Activated T-cell treated with anti-CD3 and anti-CD28 coated beads for 1 hour (primary cell): ENCODE measurements at places on chromosomes 13 and 19.

- DNase-seq = no peak
Observed at GRCh38 chr13:49791315-49791710, 1.2 kb downstream of the KPNA3 start.

- no peak for DNase-seq
Observed at GRCh38 chr13:50236898-50237318, 221.7 kb downstream of the KCNRG start.

DNA sequence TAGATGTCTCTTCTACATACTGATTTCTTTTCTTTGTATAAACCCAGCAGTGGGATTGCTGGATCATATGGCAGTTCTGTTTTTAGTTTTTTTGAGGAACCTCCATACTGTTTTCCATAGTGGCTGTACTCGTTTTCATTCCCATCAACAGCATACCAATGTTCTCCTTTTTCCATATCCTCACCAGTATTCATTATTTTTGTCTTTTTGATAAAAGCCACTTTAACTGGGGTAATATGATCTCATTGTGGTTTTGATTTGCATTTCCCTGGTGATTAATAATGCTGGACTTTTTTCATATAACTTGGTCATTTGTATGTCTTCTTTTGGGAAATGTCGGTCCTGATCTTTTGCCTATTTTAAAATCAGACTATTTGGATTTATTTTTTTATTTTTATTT is 108.5 kb downstream of the PAN3 start:
- no peak for DNase-seq

- no peak for DNase-seq
Observed at GRCh38 chr19:6271721-6272410, 7.9 kb downstream of the MLLT1 start.

GRCh38 chr19:29858000-29858596 is 46.3 kb downstream of the CCNE1 start:
- no peak for DNase-seq

- no peak for DNase-seq
Observed at GRCh38 chr13:32496599-32497160, 41.9 kb downstream of the N4BP2L2 start.

- no peak for DNase-seq
Observed at GRCh38 chr13:114149774-114150740, 17.6 kb upstream of the RASA3 start.

GRCh38 chr19:19448238-19448544 is 42.7 kb downstream of the GATAD2A start:
- DNase-seq = no peak

- DNase-seq = no peak
Observed at GRCh38 chr13:72132075-72132474, 265.1 kb upstream of the DACH1 start.

DNA sequence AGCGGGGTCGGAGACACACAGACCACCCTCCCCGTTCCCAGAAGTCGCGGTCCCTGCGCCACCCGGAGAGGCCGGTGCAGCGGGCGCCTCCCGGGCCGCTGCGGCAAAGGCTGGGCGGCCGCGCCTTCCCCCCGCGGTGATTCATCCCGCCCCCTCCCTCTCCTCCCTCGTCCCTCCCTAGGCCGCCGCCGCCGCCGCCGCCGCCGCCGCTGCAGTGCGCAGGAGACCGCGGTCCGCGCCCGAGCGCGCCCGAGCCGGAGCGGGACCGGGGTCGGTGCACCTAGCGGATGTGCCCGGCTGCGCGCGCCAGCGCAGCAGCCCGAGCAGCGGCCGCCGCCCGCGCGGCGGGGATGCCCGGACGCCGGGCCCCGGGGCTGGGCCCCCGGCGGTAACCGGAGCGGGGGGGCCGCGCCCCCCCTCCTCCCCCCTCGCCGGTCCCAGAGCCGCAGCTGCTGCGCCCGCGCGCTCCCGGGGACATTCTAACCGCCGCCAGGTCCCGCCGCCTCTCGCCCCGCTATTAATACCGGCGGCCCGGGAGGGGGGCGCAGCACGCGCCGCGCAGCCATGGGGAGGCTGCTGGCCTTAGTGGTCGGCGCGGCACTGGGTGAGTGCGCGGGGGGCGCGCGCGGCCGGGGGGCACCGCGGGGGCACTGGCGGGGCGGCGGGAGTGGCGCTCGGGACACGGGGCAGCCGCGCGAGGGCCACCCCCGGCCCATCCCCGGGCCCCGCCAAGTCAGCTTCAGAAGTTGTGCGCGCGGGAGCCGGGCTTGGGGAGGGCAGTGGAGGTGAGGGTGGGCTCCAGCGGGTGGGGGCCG is at the start of gene SCN1B:
Gene SCN1B (plus strand): TSS at position 214 of the 815 bp plus-strand sequence. CDS start 351 bp downstream, at position 565.
- peak; percentile 47 for DNase-seq

GRCh38 chr13:74202129-74202813 is 68.1 kb upstream of the KLF12 start:
- no peak for DNase-seq

- DNase-seq = no peak
Observed at GRCh38 chr13:22744688-22745452, 435.9 kb upstream of the SGCG start.

GRCh38 chr13:95741584-95742563 is 64.9 kb downstream of the DNAJC3 start:
- DNase-seq = no peak

DNA sequence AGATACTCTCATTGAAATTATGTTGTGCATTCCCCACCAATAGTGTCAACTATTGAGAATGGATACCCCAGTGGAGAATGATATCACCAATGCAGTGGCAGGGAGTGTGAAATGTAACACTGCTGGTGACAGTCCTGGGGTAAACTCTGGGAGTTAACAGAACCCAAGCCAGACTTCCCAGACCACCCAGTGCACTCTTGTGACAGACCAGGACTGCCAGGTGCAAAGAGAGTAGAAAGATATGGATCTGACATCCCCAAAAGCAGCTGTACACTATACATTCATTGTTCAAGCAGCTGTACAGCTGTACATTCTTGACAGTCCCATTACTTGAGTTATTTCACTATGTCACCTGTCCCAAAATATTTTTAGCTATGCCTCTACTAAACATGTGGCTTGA is 886.6 kb downstream of the DIAPH3 start:
- no peak for DNase-seq

DNA sequence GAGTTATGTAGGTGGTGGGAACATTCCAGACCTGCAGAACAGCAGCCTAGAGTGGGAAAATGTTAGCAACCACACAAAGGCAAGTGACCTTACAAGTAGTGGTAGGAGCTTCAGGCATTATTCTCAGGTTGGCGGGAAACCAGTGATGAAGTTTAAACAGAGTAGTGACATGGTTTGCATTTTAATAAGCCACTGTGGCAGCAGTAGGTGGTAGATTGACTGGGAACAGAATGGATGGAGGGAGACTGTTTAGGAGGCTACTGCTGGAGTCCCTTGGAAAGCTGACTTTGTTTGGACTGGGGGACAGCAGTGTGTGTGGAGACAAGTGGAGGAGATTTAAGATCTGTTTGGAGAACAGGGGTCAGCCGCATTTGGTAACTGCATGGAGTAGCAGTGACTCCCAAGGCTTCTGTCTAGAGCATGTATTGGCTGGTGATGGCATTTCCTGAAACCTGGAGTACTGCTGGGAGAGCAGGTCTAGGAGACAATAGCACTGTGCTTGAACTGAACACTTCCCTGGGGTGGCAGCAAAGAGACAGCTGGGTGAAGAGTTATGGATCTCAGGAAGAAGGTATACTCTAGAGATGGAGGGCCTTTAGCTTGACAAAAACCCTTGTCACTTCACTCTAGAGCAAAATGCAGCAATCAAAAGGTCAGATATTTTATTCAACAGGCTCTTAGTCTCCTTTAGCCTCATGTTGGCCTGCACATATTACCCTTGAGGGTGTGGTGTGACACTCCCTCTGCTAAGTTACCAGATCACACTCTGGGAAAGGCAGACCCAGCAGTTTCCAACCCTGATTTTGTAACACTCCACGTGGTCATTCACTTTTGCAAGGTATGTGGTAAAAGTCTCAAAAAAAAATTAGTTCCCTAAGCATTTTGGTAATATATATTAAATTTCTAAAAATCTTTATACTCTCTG is 70.3 kb downstream of the DHRS12 start:
- no peak for DNase-seq

DNA sequence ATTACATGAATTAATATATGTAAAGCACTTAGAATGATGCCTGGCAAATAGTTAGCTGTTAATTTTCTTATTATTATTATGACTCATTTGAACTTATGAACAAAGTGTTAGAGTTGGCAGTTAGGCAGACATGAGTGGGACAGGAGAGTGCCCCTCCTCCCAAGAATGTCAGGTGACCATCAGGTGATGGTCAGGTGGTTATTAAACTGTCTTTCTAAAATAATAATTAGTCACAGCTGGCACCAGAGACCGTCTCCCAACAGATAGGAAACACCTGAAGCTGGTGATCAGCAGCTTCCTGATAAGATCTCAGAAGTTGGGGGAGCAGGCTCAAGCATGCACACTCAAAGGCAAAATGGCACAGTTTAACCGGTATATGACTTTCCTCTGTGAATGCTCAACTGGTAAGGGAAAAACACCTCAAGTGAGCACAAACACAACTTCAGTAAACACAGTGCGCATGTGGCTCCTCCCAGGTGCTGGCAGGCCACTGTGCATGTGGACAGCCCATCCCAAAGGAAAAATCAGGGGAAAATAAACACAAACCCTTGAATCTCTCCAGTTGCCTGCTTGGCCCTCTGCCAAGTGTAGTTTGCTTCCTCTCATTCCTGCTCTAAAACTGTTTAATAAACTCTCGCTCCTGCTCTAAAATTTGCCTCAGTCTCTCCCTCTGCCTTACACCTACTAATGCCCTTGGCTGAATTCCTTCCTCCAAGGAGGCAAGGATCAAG is 54.0 kb downstream of the FLT1 start:
- DNase-seq = no peak

DNA sequence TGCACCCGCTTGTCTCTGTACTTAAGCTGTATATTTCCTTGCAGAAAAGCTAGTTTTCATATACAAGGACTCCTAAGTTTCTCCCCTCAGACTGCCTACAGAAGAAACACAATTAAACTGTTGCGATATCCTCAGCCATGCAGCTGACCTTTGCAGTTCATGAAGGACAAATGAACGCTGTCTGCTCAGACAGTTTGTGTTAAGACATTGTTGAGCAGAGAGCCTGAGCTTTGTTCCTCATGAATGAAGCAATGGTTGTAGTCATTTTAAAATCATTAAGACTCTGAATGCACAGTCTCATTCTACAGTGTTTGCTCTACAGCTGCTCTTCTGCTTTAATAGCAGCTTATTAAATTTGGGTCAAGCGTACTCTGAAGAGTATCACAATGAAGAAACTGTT is 23.2 kb upstream of the MAB21L1 start:
- DNase-seq = no peak

- DNase-seq = no peak
Observed at GRCh38 chr13:35858665-35859064, 272.5 kb downstream of the DCLK1 start.

- DNase-seq = no peak
Observed at GRCh38 chr13:42083138-42083770, 34.8 kb downstream of the DGKH start.

- DNase-seq = no peak
Observed at GRCh38 chr19:18999896-19000620, 33.3 kb downstream of the SUGP2 start.

GRCh38 chr19:5880604-5881078 is 10.3 kb upstream of the FUT5 start:
- DNase-seq = no peak

GRCh38 chr19:52336117-52336790 is at the start of gene ZNF610:
Gene ZNF610, plus strand, starts transcription at chr19:52336243. Its CDS starts 12,930 bp downstream, at chr19:52349173.
- peak; percentile 79 for DNase-seq

DNA sequence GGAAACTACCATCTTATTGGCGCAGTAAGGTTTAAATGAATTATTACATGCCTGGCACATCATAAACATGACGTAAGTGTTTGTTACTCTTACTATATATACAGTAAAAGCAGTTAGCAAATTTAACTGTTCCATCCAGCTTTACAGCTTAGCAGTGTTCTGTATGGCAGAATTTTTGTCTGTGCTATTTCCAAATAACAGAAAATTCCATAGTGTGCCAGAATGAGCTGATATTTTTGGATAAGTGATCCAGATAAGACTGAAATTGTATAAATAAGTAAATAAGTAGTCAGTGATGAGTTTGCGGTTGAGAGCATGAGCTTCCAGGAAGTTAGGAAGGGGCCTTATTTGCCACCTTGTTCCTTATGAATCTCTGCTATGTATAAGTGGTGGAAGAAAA is 236.5 kb upstream of the SLC10A2 start:
- no peak for DNase-seq

DNA sequence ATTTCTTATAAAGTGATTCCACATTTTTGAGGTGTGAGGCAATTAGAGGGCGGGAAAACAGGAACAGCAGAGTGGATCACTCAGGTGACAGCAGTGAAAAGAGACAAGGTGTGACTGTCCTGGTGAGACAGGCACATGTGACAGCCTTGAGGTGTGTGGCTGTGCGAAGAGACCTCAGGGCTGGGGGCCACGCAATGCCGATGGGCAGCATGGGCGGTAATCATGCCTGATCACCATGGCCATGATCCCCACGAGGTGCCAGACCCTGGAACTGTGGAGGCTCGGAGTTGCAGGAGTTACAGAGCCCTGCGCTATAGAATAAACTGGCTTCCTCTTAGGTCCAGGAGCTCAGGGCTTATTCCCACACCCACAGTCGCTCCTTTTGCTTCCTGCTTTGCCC is 2.0 kb downstream of the SPACA6 start:
- DNase-seq = no peak

GRCh38 chr19:10372690-10373089 is 7.7 kb downstream of the TYK2 start:
- DNase-seq = no peak

GRCh38 chr13:26663791-26664190 is 96.8 kb downstream of the GPR12 start:
- DNase-seq = no peak

DNA sequence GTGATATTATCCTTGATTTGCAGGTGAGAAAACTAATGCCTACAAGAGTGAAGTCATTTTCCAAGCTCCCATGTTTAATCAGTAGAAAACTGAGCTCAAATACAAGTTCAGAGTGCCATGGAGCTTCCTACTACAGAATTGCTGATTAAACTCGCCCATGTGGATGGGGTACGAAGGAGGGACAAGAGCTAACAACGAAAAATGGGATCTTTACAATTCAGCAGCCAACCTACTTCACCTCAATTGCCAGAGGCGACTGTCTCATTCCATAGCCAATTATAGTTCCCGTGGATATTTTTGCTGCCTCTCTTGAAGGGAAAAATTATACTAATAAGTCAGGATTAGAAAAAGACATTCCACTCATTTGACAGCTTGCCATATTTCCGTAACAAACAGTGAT is 1155.1 kb downstream of the OLFM4 start:
- no peak for DNase-seq

DNA sequence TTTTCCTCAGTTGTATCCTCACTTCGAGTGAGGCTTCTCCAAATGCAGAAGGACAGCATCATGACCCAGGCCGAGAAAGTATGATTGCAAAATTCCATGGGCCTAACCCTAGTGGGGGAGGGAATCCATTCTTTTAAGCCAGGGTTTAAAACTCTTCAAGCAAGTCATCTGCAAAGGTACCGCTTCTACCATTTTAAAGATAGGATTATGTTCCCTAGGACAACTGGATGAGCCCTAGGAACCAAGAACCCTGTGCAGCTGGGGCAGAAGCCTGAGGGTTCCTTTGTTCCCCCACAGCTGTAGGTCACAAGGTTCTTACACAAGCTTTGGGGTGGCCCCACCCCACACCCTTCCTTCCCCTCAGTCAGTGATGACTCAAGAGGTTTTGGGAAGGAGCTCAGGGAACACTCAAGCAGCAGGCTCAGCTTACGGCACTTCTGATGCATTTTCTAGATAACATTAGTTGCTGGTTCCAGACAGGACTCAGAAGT is 13.5 kb downstream of the ARL11 start:
- no peak for DNase-seq

GRCh38 chr19:8724276-8724675 is 2.8 kb downstream of the OR2Z1 start:
- no peak for DNase-seq

GRCh38 chr13:73388586-73388985 is 329.8 kb downstream of the KLF5 start:
- no peak for DNase-seq
